Activated naive CD4-positive, alpha-beta T cell treated with anti-CD3 and anti-CD28 coated beads for 36 hours (primary cell): ENCODE measurements at places on chromosomes 5 and 9.
A peak's percentile ranks its signal among the peaks of the same experiment; 100 is the strongest.

DNA sequence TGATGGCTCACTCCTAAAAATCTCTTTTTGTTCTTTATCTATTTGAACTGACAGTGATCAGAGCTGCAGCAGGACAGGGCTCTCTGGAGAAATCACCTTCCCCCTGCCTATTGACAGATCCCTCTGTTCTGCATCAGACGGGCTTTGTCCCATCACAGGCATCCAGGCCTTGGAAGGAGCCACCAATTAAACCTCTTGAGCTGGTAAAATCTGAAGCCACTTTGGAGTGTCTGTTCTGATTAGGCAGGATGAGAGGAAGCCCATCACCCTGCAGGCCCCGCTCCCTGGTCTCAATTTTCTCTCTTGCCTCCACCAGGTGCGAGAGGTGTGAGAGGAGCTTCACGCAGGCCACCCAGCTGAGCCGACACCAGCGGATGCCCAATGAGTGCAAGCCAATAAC, 97.7 kb downstream of the PRDM6 start:
- no peaks in the 10 kb centered on the region for H3K4me1 ChIP-seq
- no peak overlapping the region for H3K4me3 ChIP-seq
- H3K27me3 ChIP-seq = peaks cover 17% of the 10 kb centered on the region
- H3K27ac ChIP-seq = no peak overlapping the region

DNA sequence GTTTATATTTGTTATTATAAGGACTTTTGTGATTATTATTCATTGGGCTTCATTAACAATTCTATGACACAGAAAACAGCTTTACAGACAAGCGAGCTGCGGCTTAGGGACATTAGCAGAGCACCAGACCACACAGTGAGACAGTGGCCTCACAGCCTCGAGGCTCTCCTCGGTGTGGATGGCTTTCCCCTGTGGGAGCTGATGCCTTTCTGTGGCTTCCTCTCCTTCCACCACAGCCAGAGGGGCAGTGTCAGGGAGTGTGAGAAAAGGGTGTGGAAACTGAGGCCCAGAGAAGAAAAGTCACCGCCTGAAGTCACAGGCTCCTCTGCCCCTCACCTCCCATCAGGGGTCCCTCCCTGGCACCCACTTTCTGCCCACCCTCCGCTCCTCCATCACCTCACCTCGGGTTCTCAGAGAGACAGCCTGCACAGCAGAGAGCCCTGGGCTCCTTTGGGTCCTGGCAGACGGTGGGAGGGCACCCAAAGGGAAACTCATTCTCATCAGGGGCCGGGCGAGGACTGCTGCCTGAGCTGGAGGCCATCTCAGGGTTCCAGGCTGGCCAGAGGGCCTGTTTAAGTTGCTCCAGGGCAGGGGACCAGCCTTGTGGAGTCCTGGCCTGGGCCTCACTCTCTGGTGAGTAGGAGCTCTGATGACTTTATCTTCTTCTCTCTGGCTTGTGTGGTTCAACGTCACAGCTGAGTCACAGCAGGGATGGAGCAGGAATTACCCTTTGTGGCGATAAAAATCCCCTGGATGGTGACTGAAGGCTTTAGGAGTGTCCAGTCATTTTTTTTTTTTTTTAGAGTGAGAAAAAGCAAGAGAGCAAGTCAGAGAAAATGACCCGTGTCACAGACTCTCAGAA, 830 bp downstream of the TRAF1 start:
- peaks cover 61% of the 10 kb centered on the region for H3K36me3 ChIP-seq
- peak overlapping the region; percentile 98 for H3K27ac ChIP-seq
- H3K4me3 ChIP-seq = peak overlapping the region; percentile 92
- no peaks in the 10 kb centered on the region for H3K27me3 ChIP-seq
- peak; percentile 97 for DNase-seq

DNA sequence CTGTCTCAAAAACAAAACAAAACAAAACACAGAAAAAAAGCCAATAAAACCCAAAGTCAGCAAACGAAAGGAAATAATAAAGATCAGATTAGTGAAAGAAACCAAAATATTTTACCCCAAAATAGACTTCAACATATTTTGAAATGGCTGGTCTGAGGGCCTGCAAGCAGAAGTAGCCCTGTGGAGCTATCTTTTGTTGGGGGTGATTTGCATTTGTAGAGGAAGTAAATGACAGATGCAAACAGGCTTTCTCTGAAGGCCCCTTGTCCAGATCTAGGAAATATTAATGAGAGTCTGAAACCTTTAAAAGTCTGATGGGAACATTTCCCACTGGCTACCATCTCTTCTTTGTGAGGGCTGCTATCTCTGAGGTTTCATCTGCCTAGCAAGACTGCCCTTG, 74.0 kb downstream of the GCNT4 start:
- H3K4me1 ChIP-seq = peaks cover 25% of the 10 kb centered on the region
- no peak for DNase-seq
- no peak overlapping the region for H3K4me3 ChIP-seq
- no peak overlapping the region for H3K27ac ChIP-seq

DNA sequence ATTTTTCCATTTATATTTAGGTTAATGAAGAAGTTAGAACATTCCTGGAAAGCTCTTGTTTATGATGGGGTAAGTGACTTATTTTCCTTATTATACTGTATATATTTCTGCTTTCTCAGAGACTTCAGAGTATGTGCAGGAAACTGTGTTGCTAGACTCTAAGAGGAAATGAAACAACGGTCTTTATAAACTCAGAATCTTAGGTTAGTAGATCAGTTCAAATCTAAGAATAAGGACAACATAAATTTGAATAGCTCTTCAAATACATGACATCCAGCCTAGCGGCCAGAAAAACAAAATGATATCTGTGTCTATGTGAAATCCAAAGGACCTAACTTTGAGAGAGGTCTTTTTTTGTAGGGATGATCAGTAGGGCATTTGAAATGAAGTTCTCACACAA, 94.3 kb downstream of the PRKACG start:
- peaks cover 17% of the 10 kb centered on the region for H3K4me1 ChIP-seq
- no peak overlapping the region for H3K4me3 ChIP-seq
- no peak for DNase-seq
- H3K27ac ChIP-seq = no peak overlapping the region

- H3K27me3 ChIP-seq = peaks cover 11% of the 10 kb centered on the region
- H3K27ac ChIP-seq = no peak overlapping the region
- DNase-seq = no peak
Observed at GRCh38 chr5:96327722-96328121, 105.3 kb downstream of the PCSK1 start.

- no peaks in the 10 kb centered on the region for H3K4me1 ChIP-seq
- H3K36me3 ChIP-seq = no peaks in the 10 kb centered on the region
- no peak for DNase-seq
- H3K27me3 ChIP-seq = no peaks in the 10 kb centered on the region
Observed at GRCh38 chr9:133928248-133928764, 63.8 kb downstream of the VAV2 start.

DNA sequence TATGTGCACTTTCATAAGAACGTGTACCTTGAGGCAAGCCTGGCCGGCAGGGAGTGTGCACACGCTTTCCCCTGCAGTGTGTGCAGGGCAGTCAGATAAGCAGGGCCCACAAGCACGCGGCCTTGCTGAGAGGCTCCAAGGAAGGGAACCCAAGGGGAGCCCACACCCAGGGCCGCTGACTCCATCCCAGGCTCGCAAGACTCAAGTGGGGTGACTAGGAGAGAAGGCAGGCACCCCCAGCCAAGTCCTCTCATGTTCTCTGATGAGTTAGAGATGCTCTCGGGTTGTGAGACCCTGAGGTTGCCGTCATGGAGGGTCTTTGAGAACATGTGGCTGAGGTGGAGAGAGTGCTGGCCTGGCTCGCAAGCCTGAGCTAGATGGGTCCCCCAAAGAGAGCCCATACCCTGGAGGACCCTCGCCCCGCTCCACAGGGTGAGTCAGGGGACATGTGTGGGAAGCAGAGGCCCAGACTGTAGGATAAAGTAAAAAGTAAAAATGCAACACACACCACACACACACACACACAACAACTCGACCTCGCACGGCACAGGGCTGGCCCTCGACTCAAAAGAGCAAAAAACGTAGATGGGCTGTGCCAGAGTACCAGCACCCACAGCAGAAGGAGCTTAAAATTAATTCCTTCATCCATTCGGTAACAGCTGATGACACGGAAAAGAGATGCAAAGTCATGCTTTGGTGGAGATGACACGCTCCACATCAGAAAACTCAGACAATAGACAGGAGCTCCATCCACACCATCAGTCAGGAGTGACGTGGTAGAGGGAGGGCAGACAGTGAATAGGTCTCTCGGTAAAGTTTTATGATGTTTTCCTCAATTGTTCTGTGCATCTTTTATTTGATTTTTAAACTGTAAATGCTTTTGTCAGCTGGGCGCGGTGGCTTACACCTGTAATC, 54.8 kb upstream of the NKD2 start:
- peaks cover 26% of the 10 kb centered on the region for H3K27me3 ChIP-seq
- H3K4me3 ChIP-seq = no peak overlapping the region
- DNase-seq = no peak
- peaks cover 21% of the 10 kb centered on the region for H3K4me1 ChIP-seq
- no peak overlapping the region for H3K27ac ChIP-seq
- H3K36me3 ChIP-seq = no peaks in the 10 kb centered on the region

DNA sequence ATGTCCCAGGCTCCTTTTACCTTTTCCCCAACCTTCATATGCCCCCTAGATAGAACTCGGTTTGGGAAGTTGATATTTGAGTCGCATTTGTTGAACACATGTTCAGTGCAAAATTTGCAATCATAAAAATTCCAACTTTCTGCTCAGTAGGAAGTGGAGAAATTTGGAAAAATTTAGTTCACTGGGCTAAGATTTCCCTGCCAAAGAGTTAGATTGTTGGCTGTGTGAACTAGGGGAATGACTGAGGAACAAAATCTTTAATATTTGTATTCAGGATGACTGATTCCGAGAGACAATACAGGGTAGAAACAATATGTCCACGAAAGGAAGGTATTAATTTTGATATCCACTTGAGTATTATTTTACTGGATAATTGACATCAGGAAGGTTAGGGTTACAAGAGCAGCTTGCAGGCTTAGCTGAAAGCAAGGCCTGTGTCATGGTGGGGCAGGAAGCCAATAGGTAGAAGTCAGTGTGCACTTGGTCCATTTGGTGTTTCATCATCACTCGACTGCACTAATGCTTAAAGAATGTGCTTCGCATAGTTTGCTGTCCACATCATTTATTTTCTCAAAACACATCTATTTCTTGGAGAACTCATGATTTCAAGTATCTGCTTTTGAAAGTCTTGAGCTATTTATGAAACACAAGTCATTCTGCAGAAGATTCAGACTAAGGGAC, 59.4 kb upstream of the GNA14 start:
- H3K4me1 ChIP-seq = peaks cover 2% of the 10 kb centered on the region
- peaks cover 4% of the 10 kb centered on the region for H3K27me3 ChIP-seq
- DNase-seq = no peak
- H3K4me3 ChIP-seq = no peak overlapping the region

DNA sequence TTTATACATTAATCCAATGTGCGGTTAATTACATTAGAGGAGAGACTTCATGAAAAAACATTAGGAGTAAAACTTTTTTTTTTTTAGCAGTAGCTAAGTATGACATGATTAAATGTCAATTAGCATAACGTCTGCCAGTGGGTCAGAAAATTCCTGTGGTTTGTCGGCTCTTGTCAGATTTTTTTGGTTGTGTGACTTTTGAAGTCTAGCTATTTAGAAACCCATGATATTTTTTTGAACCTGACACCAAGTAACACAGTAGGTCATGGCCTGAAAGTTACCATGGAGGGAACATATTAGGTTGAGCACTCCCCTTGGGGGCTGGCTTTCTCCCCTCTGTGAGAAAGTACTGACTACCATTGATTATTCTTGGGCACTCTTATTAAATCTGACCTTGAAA, 84.8 kb upstream of the ALDH1A1 start:
- DNase-seq = no peak
- H3K27me3 ChIP-seq = peaks cover 4% of the 10 kb centered on the region
- H3K36me3 ChIP-seq = no peaks in the 10 kb centered on the region
- H3K4me1 ChIP-seq = no peaks in the 10 kb centered on the region
- H3K27ac ChIP-seq = no peak overlapping the region
- H3K4me3 ChIP-seq = no peak overlapping the region

GRCh38 chr9:37984672-37985611, 81.0 kb upstream of the SLC25A51 start:
- H3K36me3 ChIP-seq = no peaks in the 10 kb centered on the region
- DNase-seq = no peak
- no peak overlapping the region for H3K27ac ChIP-seq
- no peaks in the 10 kb centered on the region for H3K27me3 ChIP-seq
- H3K4me3 ChIP-seq = no peak overlapping the region

GRCh38 chr5:119966028-119966427, 336.7 kb downstream of the FAM170A start:
- no peaks in the 10 kb centered on the region for H3K4me1 ChIP-seq
- H3K4me3 ChIP-seq = no peak overlapping the region
- H3K27ac ChIP-seq = no peak overlapping the region
- H3K27me3 ChIP-seq = no peaks in the 10 kb centered on the region

DNA sequence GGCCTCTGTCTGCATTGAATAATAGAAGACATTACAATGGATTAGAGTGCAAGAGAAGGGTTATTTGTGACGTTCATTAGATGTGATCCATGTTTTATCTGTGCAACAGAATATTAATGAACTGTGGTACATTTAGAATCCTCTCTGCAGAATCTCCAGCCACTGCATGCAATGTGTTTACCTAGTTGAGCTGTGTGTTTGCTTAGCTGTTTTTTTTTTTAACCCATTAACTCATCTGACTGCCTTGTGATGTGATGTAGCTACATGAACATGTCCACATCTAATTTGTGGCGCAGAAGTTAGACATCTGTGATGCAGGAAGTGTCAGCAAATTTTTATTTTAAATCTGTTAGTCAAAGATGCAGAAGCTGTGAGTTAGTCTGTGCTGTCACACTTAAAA, 236.9 kb downstream of the CD180 start:
- H3K36me3 ChIP-seq = no peaks in the 10 kb centered on the region
- H3K27me3 ChIP-seq = peaks cover 3% of the 10 kb centered on the region
- H3K4me1 ChIP-seq = no peaks in the 10 kb centered on the region

- no peaks in the 10 kb centered on the region for H3K27me3 ChIP-seq
- no peaks in the 10 kb centered on the region for H3K36me3 ChIP-seq
- no peak overlapping the region for H3K27ac ChIP-seq
Observed at GRCh38 chr5:115579216-115579615, 23.1 kb downstream of the TICAM2 start.
